Panc1 (cell line): ENCODE measurements at places on chromosomes 13 and 19.
A peak's percentile ranks its signal among the peaks of the same experiment; 100 is the strongest.

DNA sequence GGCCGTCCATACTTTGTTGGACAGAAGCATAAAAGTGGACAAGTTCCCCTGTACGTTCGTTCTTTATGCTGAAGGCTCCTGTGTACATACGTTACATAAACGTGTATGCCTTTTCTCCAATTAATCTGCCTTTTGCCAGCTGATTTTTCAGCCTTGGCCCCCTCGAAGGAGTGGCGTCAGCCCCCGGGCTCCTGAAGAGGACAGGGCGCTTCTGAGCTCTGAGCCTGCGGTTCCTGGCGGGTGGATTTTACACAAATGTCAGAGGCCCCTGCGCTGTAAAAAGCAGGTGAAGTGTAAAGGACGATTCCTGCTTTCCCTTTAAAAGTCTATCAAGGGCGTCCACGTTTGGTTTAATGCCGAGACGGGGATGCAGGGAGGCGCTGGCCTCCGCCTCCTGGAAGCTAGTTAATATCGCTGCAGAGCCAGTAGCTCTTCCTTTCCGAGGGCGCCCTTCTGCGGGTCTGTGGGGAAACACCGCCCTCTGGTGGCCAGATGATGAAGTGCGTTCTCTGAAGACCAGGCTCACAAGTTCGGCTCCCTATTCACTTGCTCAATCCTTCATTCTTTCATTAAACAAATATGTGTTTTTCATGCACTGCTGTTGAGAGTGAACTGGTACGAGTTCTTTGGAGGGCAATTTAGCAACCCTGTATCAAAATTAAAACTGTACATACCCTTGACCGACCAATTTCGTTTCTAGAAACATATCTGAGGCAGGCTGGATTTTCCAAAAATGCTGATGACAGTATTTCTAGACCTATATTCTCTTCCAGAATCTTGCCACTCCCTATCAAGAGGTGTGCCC lies 62.0 kb downstream of the GPR12 start:
- peak; percentile 57 for DNase-seq

GRCh38 chr13:94556621-94557020 lies 39.3 kb downstream of the TGDS start:
- no peak for DNase-seq

DNA sequence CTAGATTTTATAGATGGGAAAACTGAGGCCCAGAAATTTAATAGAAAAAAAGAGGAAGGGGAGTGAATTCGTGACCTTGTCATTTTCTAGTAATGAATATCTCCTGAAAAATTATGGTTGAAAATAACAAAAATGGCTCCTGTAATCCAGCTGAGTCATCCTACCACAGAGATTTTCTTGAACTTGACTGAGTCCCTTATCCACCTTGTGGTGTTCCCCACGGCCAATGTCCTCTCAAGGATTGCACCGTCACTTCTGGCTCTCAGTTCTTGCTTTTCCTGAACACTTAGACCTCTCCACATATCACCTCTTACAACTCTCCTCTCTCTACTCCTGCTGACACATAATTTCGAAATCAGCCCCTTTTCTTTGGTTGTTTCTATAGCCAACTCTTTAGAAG lies 1.2 kb upstream of the KATNAL1 start:
- DNase-seq: no peak

- no peak for DNase-seq
Observed at GRCh38 chr19:18021121-18021755, 13.3 kb downstream of the ARRDC2 start.

DNA sequence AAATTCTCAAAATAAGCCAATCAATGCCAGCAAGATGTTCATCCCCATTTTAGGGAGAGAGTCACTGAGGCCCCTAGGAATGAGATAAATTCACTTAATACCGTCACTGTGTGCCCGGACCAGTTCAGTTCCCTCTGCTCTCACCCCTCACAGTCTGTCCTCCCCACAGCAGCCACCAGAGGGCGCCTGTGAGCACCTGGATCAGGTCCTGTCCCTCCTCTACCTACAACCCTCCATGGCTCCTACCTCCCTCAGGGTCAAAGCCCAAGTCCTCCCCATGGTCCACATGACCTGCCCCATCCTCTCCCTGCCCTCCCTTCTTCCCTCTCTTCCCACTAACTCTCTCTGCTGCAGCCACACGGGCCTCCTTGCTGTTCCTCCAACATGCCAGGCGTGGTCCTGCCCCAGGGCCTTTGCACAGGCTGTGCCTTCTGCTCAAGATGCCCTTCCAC lies 42.0 kb upstream of the NFIC start:
- peak; percentile 39 for DNase-seq

DNA sequence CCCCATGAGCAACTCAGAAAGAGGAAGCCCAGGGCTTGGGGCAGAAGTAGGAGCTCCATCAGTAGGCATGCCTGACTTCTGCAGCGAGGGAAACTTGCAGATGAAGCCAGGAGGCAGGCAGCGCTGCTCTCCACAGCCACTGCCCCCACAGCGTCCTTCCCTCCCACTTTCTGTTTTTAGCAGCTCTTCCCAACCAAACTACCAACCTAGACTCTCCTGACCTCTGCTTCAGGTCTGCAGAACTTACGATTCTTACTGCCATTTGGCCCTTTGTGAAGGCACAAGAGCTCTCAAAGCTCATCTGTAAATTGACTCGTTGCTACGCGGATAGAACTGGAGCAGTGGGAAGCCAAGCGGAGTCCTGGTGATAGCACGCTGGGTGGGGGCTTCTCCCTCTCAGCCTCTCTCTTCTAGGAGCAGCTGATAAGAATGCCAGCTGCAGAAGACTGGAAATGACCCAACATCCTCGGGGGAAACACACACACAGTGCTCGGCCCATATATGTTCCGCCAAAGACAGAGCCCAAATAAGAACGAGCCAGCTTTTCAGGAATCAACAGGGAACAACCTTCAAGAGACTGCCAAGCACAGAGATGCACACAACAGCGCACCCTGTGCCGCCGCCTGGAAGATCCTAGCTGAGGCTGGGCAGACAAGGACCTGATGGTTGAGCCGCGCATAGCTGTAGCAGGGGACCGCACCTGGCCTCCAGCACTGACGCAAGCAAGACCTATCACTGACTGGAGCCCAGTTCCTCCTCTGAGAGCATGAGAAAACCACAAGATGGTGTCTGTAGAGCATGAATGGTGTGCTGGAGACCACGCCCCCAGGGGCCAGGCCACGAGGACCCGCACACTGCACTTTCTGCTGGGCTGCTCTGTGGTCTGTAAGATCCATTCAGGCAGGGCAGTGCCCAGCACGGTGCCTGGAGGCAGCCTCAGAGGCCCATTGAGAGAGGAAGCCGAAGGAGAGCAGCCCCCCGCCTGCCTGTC lies 15.9 kb upstream of the SLC35E1 start:
- no peak for DNase-seq

- DNase-seq: no peak
Observed at GRCh38 chr13:43879755-43880181, at the start of gene LACC1. Gene LACC1, plus strand, starts transcription at chr13:43879904. Its CDS starts 1,082 bp downstream, at chr13:43880986.

DNA sequence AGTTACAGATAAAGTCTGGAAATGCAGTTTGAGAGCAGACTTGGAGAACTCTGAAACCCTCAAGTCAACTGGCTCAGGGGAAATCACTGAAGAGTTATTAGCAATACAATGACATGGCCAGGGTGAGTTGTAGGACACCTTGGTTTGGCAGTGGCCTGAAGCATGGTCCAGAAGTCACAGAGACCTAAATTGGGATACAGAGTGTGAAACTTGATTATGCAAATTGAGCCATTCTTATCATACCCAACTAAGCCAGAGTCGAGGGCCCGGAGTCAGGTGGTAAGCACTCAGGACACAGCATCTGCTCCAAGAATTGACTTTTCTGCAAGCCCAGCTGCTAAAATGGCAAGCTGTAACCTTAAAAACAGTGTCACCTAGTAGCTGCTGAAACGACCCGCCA lies 224.5 kb downstream of the DCLK1 start:
- DNase-seq: no peak

DNA sequence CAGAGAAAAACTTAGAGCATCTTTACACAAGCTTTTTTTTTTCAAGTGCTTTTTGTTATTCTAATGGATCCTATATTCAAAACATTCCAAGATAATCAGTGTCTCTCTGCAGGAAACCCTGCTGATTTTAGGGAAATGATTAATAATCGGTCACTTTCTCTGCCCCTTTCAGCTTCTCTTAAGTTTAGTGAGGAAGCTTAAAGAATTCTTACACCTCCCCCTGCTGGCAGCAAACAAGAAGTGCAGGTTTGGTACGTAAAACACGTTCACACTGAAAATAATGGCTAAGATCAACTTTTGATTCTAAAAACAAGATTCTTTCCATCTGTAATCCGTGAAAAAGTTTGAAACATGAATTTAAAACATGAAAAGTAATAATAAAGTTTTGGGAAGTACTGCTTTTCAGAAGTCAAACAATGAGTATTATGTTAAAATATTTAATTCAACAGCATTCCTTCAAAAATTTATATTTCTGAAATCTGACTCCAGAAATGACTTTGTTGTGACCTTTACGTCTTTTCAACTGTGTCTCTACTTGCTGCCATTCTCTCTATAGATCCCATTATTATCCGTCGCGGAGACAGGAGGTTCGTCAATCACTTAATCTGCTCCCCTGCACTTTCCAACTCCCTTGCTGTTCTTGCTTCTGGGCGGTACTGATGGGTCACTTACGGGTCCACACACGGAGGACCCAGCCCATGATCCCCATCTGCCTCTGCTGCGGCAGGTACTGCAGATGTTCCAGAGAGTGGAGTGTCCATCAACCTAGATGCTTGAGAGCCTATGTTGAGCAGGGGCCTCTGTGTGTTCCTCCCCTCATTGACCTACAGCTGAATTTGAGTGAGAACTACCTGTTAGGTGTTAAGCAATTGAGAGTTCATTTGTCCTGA lies 203.1 kb upstream of the EDNRB start:
- DNase-seq: no peak

GRCh38 chr13:99227909-99228688 lies 27.4 kb downstream of the UBAC2 start:
- DNase-seq: no peak

DNA sequence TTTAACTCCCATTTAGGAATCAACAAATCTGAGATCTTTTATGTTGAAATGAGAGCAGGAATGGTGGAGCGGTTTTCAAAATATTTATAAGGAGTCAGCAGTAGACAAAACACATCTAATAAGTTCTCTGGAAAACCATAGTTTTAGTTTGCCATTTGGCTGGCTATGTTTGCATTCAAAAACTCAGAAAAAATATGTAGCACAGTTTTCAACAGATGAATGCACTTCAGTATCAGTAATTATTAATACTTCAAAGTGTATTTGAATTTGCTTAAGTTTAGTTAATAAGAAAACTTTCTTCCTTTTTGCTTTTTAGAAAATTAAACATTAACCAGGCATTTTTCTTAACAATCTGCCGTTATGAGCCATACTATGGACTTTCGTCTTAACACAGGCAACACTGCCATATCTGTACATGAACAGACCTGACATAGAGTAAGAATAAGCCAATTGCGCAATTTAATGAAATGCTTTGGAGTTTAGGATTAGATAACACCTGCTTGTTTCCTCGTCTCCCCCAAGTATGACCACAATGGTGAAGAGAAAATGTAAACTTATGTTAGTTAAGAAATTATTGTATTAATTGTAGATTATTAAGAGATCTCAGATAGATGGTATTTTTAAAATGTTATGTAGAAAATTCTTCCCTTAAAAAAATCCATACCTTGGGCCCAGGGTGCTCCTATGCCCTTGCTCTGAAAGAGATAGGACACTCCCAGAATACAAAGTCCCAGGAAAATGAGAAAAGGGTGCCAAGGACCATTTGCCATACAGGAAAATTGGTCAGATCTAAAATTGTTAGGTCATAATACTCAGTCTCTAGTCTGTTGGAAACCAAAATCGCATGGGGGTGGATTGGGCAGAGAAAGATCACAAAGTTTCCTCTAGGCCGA lies 552.3 kb upstream of the ARGLU1 start:
- DNase-seq: no peak

DNA sequence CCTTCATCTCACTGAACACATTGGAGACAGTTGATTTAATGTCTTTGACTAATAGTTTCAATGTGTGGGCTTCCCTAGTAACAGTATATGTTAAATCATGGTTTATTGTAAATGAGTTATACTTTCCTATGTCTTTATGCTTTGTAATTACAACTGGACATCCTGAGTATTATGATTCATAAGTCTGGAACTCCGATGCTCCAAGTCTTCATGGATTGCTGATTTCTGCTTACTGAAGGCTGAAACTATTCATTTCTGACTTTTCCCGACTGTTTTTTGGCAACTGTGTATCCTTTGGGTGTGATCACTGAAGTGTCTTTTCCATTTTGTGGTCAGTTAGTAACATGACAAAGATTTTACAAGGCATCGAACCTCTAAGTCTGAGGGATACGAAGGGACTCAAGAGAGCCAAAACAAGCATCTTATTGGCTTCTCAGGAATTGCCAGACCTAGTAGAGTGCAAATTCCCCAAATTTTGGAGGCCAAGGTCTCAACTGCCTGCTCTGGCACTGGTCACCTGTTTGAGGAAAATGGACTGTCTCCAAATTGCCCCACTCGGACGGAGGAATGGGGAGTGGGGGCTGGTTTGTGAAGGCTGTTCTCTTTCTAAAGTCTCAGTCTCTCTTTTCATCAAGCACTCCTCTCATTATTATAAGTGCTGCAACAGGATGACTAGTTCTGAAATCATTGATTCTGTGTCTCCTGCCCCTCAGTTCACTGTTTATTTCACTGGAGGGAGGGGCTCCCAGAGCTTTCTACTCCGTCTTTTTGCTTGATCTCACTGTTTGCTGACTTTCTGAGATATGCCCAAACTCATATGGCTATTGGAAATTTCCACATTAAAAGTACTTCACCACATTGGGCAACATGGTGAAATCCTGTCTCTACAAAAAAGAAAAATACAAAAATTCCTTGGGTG lies 20.2 kb upstream of the CD70 start:
- DNase-seq: no peak

- no peak for DNase-seq
Observed at GRCh38 chr13:63370101-63370500, 1954.5 kb upstream of the PCDH20 start.

- DNase-seq: no peak
Observed at GRCh38 chr19:15641901-15642491, 1.3 kb downstream of the CYP4F3 start.

DNA sequence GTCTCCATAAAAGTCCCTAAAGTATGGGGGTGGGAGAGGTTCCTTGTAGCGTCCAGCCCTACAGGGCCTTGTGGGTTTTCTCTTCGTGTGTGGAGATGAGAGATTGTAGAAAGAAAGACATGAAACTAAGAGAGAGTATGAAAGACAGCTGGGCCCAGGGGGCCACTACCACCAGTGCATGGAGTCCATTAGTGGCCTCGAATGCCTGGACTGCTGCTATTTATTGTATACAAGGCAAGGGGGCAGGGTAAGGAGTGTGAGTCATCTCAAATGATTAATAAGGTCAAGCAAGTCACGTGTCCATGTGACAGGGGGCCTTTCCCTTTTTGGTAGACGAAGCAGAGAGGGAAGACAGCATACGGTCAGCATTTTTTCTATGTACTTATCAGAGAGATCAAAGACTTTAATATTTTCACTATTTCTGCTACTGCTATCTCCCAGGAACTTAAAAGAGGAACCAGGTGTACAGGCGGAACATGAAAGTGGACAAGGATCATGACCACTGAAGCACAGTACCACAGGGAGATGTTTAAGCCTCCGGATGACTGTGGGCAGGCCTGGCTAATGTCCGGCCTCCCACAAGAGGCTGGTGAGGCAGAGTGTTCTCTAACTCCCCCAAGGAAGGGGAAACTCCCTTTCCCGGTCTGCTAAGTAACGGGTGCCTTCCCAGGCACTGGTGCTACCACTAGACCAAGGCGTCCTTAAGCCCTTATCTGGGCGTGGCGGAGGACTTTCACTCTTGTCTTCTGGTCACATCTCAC lies 25.5 kb downstream of the FGF21 start:
- no peak for DNase-seq

GRCh38 chr13:83151308-83151660 lies 731.0 kb downstream of the SLITRK1 start:
- DNase-seq: no peak

GRCh38 chr19:35216833-35217648 lies 11.5 kb downstream of the FAM187B start:
- no peak for DNase-seq
